NCI-H345 (cell line): ENCODE measurements at places on chromosomes 6 and 20.

- DNase-seq = no peak
Measured at GRCh38 chr6:139330306-139330705, 38.5 kb upstream of the TXLNB start.

DNA sequence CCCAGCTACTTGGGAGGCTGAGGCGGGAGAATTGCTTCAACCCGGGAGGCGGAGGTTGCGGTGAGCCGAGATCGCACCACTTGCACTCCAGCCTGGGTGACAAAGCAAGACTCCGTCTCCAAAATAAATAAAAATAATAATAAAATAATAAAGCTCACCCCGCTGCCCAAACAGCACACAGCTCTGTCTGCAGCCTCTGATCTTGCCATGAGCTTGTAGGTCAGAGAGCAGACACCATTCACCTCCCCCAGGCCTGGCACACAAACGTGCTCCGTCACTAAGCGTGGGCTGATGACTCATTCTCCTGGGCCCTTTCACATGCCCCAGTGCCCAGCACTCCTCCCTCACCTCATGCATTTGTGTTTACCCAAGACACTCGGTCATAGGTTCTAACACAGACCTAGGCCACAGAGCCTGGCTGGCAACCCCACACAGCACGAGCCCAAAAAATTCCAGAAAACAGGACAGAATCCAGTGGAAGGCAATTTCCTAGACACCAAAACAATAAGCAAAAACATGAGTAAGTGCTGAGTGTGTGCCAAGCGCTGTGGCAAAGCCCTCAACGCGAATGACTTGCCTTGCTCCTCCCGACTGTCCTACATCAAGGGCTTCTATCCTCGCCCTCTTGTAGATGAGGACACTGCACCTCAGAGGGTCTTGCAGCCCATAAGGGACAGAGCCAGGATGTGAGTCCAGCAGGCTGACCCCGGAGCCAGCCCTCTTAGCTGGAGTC lies 18.0 kb downstream of the ATP9A start:
- DNase-seq = peak; percentile 46

GRCh38 chr6:39913391-39913916 lies 20.8 kb downstream of the MOCS1 start:
- no peak for DNase-seq

DNA sequence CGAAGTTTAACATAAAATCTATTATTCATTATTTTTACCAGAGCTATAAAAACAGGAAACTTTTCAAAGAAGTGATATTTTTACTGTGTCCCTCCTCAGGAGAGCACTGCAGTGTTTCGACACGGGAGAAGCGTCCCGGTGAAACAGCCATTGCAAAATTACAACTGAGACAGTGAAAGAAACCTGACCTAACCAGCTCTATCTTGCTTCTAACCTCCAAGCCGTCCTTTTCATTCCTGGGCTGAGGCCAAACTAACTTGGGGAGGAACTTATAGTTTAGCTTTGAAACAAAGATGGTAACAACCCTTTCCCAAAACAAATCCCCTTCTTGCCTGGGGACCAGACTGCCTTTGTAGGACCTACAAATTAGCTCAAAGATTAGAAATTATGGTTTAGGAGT lies 79.2 kb downstream of the WDR27 start:
- no peak for DNase-seq

DNA sequence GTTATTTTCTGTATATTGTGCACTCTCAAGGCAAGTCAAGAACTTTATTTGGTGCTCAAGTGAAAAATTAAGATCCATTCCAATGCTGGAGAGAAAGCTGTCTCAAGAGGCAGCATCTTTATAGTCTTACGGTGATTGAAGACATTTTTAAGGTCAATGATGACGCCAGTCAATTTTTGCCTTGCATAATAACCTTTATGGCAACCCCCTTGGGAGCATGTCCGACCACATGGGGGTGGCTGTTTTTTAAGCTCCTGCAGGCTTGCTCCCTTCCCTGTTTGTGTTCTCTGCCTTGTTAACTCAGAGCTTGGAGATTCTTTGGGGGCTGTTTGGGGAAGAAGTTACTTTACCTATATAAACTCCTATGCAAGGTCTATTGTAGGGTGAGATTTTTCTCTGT lies 109.6 kb upstream of the FERMT1 start:
- no peak for DNase-seq

DNA sequence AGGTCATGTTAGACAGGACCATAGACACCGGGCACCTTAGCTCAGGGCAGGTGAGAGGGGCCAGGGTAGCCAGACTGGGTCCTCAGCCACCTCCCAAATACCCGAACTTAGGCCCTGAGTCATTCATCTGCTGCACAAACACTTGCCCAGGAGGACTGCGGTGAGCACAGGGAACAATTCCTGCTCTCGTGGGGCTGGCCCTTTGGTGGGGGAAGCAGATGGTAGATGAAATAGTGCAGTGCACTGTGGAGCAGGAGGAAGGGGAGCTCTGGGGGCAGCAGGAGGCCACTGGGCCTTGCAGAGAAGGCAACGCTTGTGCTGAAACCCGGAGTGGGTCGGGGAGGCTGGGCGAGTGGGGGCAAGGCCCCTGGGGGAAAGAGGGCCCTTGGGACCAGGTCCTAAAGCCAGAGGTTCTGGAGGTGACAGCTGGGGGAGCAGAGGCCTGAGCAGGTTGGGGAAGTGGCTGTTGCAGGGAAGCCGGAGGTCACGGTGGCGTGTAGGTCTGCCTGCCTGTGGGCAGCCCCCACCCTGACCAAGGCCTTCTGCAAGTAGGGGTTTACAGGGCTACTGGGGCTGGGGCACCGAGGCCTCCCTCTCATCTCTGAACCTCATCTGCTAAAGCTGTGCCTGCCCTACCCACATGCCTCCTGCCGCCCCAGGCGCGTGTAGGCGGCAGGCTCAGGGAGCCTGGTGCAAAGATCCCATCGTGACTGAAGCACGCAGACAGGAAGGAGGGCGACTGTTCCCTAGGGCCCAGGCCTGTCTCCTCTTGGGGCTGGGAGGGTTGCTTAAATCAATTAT lies 4.7 kb upstream of the NPBWR2 start:
- no peak for DNase-seq

DNA sequence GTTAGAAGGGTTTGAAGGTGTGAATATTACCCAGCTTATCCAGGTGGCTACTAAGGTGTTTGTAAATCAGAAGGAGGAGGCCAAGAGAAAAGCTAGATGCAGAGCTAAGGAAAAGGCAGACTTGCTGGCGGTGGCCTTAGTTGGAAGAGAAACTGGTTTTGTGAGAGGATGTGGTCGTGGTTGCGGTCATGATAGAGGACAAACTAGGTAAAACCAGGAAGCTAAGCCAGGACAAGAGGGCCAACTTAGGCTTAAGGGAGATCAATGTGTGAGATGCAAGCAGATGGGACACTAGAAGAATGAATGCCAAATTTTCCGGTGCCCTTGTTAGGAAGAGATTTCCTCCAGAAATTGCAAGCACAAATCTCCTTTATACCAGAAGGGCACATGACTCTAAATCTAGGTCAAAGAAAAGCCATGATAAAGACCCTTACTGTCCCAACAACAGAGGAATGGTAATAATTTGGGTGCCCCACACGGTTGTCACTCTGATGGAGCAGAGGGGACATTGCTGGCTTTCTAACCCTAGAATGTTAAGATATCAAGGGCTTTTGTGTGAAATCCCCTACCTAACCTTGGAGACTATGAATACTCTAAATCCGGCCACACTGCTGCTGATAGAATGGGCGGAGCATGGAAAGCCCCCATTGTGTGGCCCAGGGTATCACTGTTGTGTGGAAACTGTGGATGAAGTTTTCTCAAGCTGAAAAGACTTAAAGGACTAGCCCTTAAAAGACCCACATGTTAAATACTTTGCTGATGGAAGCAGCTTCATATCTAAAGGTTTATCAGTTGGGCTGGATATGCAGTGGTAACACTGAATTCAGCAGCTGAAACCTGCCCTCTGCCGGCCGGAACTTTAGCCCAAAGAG lies 7.8 kb downstream of the IL22RA2 start:
- peak; percentile 2 for DNase-seq

DNA sequence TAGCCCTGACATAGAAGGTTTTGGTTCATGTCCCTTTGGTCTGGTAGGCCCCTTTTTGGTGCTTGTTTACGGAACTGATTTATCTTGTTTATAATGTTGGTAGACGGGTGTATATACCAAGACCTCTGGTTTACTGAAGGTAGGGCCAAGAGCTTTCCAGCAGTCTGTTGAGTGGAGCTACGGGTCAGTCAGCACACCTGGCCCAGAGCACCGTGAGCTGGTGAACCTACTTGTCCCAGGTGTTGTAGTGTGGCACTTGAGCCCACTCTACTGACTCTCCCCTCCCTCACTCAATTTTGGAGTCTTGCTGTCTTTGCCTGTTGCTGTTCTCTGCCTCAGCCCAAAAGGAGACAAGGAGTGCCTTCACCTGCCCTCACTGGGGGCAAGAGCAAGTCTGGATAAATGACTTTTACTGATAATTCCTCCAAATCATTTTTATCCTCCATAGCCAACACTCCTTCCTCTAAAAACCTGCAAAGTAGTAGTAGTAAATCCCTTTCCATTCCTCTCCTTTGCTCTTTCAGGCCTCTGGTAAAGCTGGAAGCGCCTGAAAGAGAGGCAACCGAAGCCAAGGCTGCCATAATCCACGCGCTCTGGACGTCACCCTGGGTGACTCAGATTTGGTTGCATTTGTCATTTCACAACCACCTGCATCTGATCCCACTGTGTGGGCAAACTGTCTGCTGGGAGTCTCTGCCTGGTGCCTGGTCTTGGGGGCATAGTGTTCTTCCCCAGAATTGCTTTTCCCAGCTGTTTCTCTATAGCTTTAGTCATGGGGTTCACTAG lies 22.2 kb downstream of the RREB1 start:
- DNase-seq = no peak

- DNase-seq = no peak
Measured at GRCh38 chr6:108106694-108107093, 32.2 kb upstream of the OSTM1 start.

GRCh38 chr20:33191484-33191883 lies 23.5 kb downstream of the BPIFA2 start:
- no peak for DNase-seq

DNA sequence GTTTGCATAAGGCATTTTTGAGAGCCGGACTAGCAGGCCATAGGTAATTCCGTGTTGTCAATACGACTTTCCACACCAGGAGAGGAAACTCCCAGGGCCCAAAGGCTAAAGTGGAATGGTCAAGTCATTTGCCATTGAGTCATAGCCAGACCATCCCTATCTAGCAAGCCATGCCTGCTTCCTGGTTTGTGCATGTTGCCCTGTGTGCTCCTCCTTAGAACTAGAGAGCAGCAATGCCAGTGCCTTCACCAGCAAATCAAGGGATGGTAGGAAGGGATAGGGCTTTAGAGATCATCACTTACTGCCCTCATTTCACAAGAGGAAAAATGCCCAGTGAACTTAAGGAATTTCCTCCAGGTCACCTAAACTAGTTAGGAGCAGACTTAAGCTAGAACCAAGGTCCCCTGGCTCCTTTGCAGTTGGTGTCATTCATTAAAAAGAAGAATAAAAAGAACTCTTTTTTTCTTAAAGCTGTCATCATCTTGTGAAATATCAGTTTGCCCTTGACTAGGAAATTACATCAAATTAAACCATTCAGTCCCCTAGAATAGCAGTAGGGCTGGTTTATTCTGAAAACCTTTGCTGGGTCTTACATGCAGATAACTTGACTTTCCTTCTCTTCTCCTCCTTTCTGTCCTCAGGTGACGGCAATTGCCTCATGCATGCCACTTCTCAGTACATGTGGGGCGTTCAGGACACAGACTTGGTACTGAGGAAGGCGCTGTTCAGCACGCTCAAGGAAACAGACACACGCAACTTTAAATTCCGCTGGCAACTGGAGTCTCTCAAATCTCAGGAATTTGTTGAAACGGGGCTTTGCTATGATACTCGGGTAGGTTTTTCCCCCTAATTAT lies 7.4 kb downstream of the TNFAIP3 start:
- no peak for DNase-seq

DNA sequence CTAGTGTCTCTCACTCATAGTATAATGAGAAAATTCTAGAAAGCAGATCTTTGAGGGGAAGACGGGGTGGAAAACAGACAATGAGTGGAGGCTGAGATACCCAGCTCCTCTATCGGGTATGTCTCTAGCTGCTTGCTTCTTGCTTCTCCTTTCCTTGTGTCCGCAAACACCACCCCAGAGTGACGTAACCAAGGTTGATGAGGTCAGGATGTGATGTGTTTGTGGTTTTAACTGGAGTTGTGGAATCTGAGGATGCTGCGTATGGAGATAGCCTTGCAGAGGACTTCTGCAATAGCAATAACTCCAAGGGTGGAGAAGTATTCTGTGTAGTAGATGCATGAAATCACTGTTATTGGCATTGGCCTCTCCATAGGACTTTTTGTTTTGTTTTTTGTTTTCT lies 132.7 kb upstream of the IFNGR1 start:
- no peak for DNase-seq

- no peak for DNase-seq
Measured at GRCh38 chr6:12245763-12246718, 44.1 kb upstream of the EDN1 start.

- no peak for DNase-seq
Measured at GRCh38 chr20:13777171-13777601, 7.5 kb downstream of the ESF1 start.

DNA sequence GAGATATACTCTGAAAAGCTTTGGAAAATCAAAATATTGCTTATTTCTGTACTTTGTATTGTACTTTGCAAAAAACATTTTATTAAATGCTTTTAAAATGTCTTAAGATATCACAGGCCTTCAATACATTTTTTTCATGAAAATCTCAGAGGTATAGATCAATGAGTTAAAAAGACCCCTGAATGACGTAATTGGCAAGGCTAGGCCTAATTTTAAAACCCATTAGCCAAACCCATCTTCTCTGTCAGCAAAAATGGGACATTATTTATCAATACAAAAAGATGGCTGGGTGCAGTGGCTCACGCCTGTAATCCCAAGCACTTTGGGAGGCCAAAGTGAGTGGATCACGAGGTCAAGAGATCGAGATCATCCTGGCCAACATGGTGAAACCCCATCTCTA lies 84.8 kb upstream of the PAK5 start:
- no peak for DNase-seq

GRCh38 chr20:24746351-24746685 lies 202.8 kb upstream of the CST7 start:
- peak; percentile 81 for DNase-seq

DNA sequence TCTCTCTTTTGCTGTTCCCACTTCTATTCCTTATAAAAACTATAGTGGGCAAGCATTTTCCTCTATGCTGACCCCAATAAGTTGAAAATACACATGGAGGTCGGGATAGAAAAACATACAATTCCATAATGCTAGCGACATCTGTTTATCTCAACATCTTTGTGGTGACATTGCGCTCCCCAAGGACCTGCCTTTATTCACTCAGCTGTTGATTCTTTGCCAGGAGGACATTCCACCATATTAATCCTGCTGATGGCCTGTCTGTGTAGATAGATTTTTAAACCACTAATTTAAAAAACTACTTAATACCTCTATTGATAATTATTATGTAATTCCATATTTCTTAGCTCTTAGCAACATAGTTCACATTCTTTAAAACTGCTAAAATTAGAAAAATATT lies 555.3 kb upstream of the MAP3K7 start:
- DNase-seq = no peak

GRCh38 chr6:162680367-162680766 lies 47.2 kb downstream of the PRKN start:
- DNase-seq = no peak

DNA sequence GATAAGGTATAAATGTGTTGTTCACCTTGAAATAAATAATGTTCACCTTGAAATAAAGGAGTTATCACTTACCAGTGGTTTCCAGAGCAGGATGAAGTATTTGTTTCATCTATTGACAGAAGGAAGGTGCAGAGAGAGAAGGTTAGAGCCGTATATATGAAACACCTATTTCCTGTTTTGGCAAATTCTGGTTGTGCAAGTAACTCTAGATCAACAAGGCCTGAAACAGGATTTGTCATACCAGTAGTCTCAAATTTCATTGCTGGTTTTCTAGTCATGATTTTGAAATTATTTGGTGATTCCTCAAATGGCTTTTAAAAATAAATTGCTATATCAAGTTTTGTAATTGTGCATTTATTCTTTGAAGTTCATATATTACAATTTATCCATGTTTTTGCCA lies at the start of gene CRISP3:
TSS of gene CRISP3 (minus strand) at position 130 of the 400 bp plus-strand sequence. CDS start at position 109, 21 bp downstream.
- no peak for DNase-seq
